Uterus (tissue), 4 donors: ENCODE measurements at places on chromosomes 5 and 9. TPM values are rescaled to one million over a fixed set of nuclear protein-coding genes. Genes with fewer than 3 reads are reported as not detected.

- H3K36me3 ChIP-seq: no peaks in the 10 kb centered on the region
- H3K4me3 ChIP-seq: no peak overlapping the region
- DNase-seq: no peak
- peaks cover 4% of the 10 kb centered on the region for H3K4me1 ChIP-seq
- H3K27me3 ChIP-seq: no peaks in the 10 kb centered on the region
- H3K27ac ChIP-seq: no peak overlapping the region
These were observed 2.9 kb upstream of the RBM22 start for GRCh38 chr5:150703762-150704161.

DNA sequence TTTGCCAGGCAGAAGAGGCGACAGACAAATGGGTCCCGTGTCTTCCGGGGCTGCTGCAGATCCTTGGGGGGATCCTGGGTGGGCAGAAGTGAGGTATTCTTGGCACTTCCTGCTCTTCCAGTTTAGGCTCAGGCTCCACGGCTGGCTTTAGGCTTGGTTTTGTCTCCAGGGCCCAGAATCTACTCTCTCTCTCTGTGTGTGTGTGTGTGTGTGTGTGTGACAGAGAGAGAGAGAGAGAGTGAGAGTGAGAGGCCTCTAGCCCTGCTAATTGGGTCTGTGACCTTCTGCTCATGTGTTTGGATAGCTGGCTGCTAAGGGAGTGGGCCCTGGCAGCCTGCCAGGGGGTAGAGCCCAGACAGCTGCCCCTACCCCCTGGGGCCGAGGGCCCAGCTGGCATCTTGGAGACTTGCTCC, 39.3 kb downstream of the CRB2 start:
- no peak overlapping the region for H3K27ac ChIP-seq
- no peaks in the 10 kb centered on the region for H3K27me3 ChIP-seq
- no peak overlapping the region for H3K4me3 ChIP-seq
- no peaks in the 10 kb centered on the region for H3K36me3 ChIP-seq
- DNase-seq: no peak

GRCh38 chr5:139186752-139187326, 11.3 kb downstream of the SIL1 start:
- no peak overlapping the region for H3K27ac ChIP-seq
- no peak for DNase-seq
- H3K27me3 ChIP-seq: no peaks in the 10 kb centered on the region
- H3K4me1 ChIP-seq: no peaks in the 10 kb centered on the region
- no peaks in the 10 kb centered on the region for H3K36me3 ChIP-seq

GRCh38 chr9:85344901-85345300, 396.9 kb downstream of the AGTPBP1 start:
- no peak overlapping the region for H3K27ac ChIP-seq
- no peaks in the 10 kb centered on the region for H3K27me3 ChIP-seq
- no peak for DNase-seq
- no peaks in the 10 kb centered on the region for H3K36me3 ChIP-seq

Gene PCDHGA7
- 10.5 TPM for total RNA-seq

Gene DMRT3
- total RNA-seq: not detected

- H3K27ac ChIP-seq: peak overlapping the region; percentile 82
- H3K4me3 ChIP-seq: no peak overlapping the region
- no peak for DNase-seq
- peaks cover 3% of the 10 kb centered on the region for H3K4me1 ChIP-seq
These were observed 50.7 kb downstream of the STOM start for GRCh38 chr9:121319383-121319780.

DNA sequence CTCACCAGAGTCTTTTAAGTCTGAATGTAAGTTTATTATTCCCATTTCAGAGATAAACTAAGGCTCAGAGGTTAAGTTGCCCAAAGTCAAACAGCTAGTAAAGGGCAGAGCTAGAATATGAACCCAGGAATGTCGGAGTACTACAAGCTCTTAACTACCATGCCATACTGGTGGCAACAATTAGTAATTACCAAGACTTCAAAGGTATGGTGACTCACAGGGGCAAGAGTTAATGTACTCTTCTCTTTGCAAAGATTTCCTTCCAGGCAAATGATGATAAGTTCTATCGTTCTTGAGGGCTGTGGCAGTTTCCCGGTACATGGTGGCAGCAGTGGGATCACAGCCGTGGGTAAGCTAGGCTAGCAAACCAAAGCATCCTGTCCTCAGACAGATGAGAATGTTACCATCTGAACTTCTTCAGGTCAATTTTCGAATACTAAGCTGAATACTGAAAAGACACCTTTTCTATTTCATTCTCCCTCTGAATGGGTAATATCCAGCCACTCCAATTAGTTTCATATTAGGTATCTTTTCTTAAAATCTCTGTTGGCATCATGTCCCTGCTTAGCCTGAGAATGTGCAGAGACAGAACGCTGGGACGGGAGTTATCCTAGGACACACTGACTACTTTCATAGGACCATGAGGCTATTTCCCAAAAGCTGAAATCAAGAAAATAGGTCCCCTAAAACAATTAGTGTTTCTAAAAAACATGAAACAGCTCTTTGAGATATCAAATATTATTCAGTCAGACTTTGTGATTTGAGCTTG, 117.0 kb upstream of the NR5A1 start:
- H3K36me3 ChIP-seq: no peaks in the 10 kb centered on the region
- H3K4me3 ChIP-seq: no peak overlapping the region
- no peaks in the 10 kb centered on the region for H3K4me1 ChIP-seq
- no peaks in the 10 kb centered on the region for H3K27me3 ChIP-seq
- H3K27ac ChIP-seq: no peak overlapping the region

DNA sequence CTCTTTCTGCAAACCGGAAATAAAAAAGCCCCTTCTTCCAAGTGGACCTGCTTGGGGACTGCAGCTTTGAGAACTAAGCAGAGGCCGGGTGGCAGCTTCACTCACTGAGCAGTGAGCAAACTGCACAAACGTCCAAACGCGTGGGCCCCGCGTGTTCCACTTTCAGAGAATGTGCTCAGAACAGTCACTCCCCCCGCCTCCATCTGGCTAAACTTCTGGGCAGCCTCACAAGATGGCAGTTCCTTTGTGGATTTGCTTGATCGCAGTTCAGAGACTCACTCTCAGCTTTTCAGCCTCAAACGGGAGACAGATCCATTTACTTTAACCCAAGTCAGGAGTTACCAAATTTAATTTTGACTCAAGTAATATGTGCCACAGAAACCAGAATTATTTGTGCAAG, 216.6 kb downstream of the TLE1 start:
- no peak for DNase-seq
- H3K27me3 ChIP-seq: no peaks in the 10 kb centered on the region
- no peaks in the 10 kb centered on the region for H3K4me1 ChIP-seq
- H3K27ac ChIP-seq: no peak overlapping the region
- no peak overlapping the region for H3K4me3 ChIP-seq

GRCh38 chr5:31639481-31640411, 815 bp downstream of the PDZD2 start:
- H3K27ac ChIP-seq: peak overlapping the region; percentile 23
- H3K27me3 ChIP-seq: no peaks in the 10 kb centered on the region
- H3K4me1 ChIP-seq: peaks cover 5% of the 10 kb centered on the region
- no peaks in the 10 kb centered on the region for H3K36me3 ChIP-seq
- peak overlapping the region; percentile 63 for H3K4me3 ChIP-seq
- DNase-seq: no peak

GRCh38 chr9:91536211-91536691, 112.6 kb upstream of the NFIL3 start:
- H3K4me1 ChIP-seq: no peaks in the 10 kb centered on the region
- DNase-seq: no peak
- no peak overlapping the region for H3K4me3 ChIP-seq
- H3K36me3 ChIP-seq: no peaks in the 10 kb centered on the region
- H3K27me3 ChIP-seq: no peaks in the 10 kb centered on the region

GRCh38 chr9:81737871-81738507, 48.6 kb upstream of the TLE1 start:
- H3K27me3 ChIP-seq: no peaks in the 10 kb centered on the region
- no peaks in the 10 kb centered on the region for H3K4me1 ChIP-seq
- no peak for DNase-seq
- H3K4me3 ChIP-seq: no peak overlapping the region

Gene KIF4B
- total RNA-seq: not detected

DNA sequence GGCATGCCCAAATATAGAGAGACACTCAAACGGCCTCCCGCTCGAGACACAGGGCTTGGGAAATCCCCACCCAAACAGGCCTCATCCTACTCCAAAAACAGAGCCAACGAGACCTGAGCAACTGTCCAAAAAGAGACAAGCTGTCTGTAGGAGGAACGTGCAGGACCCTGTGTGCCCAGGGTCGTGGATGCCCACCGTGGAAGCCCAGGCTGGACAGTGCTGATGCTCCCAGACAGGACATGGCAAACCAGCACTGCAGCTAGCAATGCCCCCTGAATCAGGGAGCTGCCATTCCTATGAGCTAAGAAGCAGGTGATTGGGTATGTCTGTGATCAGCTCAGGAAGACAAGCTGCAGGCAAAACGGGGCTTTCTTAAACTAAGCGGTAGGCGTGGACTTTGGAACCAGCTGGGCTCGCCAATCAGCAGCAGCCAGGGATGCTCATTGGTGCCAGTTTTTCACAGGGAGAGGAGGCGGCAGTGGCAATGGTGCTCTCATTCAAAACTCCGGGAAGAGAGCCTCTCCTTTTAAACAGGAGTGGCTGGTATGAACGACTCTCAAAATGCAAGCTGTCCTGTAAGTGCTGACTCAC, 113.1 kb upstream of the IRX2 start:
- no peak for DNase-seq
- no peak overlapping the region for H3K27ac ChIP-seq
- H3K36me3 ChIP-seq: no peaks in the 10 kb centered on the region
- no peaks in the 10 kb centered on the region for H3K4me1 ChIP-seq
- H3K4me3 ChIP-seq: no peak overlapping the region

Gene IL13
- 0.73 TPM for total RNA-seq

GRCh38 chr5:98750693-98751092, 22.8 kb upstream of the RGMB start:
- no peak overlapping the region for H3K4me3 ChIP-seq
- no peak overlapping the region for H3K27ac ChIP-seq
- no peaks in the 10 kb centered on the region for H3K36me3 ChIP-seq
- H3K4me1 ChIP-seq: no peaks in the 10 kb centered on the region

DNA sequence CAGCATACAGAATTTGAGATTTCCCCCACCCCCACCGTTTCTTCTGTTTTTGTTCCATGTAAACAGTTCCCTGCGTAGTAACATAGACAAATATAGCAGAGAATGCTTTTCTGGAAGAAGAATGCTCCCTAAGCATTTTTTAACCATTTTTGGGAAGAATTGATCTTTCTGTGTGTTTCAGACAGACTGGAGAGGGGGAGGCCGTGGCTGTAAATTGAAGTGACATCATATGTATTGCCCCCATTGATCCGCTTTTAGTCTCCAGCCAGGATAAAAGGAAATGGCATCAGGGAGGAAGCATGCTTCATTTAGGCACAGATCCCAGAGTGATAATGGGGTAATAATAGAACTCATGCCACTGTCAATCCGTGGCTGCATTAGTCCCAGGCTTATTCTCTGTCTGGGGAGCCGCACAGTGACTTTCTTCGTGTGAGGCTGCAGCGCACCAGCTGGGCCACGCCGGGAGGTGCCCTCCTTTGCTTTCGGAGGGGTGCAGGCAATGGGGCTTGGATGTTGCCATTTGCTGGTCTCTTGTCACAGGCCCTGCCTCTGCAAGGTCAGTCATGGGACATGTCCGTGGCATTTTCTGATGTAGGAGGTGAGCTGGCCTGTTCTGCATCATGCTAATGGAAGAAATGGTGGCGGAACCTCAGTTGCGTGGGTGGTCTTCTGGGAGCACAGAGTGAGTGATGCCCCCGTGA, 261.5 kb downstream of the FANCC start:
- H3K4me3 ChIP-seq: peak overlapping the region; percentile 16
- H3K27ac ChIP-seq: peak overlapping the region; percentile 96
- H3K36me3 ChIP-seq: no peaks in the 10 kb centered on the region
- DNase-seq: no peak

- H3K4me3 ChIP-seq: no peak overlapping the region
- no peak for DNase-seq
- no peaks in the 10 kb centered on the region for H3K27me3 ChIP-seq
- no peak overlapping the region for H3K27ac ChIP-seq
These were observed 271.3 kb downstream of the OSTF1 start for GRCh38 chr9:75359638-75360037.

DNA sequence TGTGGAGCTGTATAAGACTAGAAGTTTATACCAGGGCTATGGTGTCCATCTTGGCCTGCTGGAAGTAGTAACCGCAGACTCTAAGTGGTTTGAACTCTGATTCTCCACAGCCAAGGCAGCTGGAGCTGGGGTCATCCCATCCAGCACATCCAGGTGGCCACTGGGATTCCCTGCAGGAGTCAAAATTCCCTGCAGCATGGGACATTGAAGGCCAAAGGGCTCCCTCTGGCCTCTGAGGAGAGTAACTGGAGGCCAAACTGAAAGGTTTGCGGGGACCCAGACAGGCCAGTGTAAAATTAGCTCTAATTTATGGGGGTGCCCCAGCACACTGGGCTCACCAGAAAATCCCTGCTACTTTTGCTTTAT, 12.2 kb upstream of the PRXL2C start:
- no peak for DNase-seq
- no peaks in the 10 kb centered on the region for H3K36me3 ChIP-seq
- H3K4me3 ChIP-seq: no peak overlapping the region
- H3K4me1 ChIP-seq: no peaks in the 10 kb centered on the region

- H3K27me3 ChIP-seq: no peaks in the 10 kb centered on the region
- H3K4me1 ChIP-seq: no peaks in the 10 kb centered on the region
- no peak overlapping the region for H3K27ac ChIP-seq
- no peak for DNase-seq
These were observed 416.5 kb downstream of the DMRTA1 start for GRCh38 chr9:22863106-22863505.

Gene CHSY3
- total RNA-seq: 2.8 TPM

- no peaks in the 10 kb centered on the region for H3K36me3 ChIP-seq
- H3K27ac ChIP-seq: peak overlapping the region; percentile 23
- H3K27me3 ChIP-seq: no peaks in the 10 kb centered on the region
- H3K4me1 ChIP-seq: no peaks in the 10 kb centered on the region
- DNase-seq: no peak
- H3K4me3 ChIP-seq: no peak overlapping the region
These were observed 481.1 kb downstream of the NR2F1-AS1 start for GRCh38 chr5:93099902-93100347.

Gene CAMK2A
- 2.0 TPM for total RNA-seq
